ENCODE measurements at places on chromosomes 1 and 21.

- no peak for DNase-seq
Observed at GRCh38 chr1:53127546-53127945, 14.9 kb downstream of the SLC1A7 start.

DNA sequence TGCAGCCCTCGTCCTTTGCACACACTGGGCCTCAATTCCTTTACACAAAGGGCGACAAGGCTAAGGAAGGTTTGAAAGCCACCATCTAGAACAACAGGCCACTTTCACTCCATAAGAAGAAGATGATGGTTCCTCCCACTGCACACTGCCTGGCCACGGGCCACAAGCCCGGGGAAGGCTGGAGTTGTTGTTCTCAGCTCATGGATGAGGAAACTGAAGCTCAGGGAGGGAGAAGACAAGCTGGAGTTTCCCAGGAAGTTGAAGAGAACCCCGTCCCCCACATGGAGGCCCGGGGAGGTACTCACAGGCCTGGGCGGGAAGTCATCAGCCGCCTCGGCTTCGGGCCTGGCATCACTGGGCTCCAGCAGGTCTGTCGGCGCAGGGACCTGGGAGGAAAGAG lies 24.6 kb upstream of the DDOST start:
- DNase-seq: no peak

DNA sequence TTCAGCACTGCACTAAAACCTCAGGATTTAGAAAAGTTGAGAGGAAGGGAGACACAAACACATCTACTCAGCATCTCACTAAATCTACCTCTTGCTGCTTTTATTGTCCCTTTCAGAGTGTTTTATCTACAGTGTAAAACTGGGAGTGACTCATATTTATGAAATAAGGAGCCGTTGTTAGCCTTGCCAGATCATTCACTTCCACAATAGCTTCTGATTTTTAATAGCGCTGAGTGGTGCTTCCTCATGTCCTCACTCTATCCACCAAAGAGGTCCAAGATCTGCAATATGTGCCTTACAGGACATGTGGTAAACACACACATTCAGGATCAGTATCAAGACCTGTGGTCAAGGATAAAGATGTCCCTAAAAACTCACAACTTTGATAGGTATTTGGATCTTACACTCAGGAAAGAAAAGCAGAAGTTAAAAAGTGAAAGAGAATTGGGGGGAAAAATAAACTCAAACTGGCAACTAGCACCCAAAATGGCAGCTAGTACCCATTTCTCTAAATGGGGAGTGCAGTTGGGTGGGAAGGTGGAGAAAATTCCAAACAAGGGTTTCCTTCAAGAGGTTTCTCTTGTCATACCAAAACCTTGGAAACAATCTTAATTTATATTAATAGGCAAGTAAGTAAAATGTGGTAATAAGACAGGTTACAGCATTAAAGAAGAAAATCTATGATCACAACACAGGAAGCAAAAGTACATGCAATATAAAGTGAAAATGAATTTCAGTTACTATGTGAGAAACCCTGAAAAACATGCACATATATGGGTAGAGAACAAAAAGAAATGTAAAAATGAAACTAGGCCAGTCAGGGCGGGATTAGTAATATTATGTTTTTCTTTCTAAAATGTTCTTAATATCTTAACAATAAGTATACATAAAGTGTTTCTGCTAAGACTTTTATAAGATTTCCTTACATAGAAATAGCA lies 15.9 kb downstream of the DUSP10 start:
- DNase-seq: no peak

DNA sequence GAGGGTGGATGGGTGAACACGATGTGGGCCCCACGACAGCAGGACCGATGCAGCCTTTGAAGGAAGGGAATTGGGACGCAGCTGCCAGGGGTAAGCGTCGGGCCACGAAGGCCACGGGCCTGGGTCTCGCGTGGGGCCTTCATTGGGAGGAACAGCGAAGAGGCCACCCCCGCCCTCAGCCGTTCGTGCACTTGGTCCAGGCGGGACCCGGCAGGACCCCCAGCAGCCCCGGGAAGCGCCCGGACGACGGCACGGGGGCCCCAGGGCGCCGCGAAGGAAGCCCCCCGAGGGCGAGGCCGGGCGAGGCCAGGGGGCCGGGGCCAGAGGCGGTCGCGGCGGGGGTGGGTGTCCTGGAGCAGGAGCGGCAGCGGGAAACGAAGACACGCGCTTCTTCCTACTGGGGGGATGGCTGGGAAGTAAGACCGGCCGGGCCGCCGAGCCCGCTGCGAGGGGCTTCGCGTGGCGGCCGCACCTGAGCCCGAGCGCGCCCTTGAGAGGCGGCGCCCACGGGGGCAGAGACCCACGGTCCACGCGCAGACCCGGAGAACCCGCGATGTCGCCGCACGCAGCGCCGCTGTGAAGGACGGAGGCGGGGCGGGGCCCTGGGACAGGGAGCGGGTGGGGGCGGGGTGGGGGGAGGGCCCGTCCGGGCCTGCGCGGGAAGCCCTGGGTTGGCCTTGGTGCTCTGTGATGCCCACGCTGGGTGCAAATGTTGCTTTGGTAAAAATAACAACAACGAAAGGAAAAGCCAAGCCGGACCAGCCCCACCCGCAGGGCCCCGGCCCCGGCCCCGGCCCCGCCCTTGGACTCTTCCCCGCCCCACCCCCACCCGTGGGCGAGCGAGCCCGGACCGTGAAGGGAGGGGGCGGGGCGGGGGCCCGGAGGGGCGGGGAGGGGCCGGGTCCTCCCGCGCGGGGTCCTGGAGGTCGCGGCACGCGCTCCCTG lies 56.0 kb upstream of the ADARB1 start:
- no peak for DNase-seq

GRCh38 chr1:147673406-147673805 lies 3.1 kb upstream of the ACP6 start:
- no peak for DNase-seq

- peak; percentile 6 for DNase-seq
Observed at GRCh38 chr1:217029281-217030157, 306.3 kb upstream of the ESRRG start.

- peak; percentile 50 for DNase-seq
Observed at GRCh38 chr21:14864211-14865021, 200.4 kb downstream of the NRIP1 start.

- DNase-seq: no peak
Observed at GRCh38 chr1:78091215-78091813, 45.5 kb downstream of the GIPC2 start.

DNA sequence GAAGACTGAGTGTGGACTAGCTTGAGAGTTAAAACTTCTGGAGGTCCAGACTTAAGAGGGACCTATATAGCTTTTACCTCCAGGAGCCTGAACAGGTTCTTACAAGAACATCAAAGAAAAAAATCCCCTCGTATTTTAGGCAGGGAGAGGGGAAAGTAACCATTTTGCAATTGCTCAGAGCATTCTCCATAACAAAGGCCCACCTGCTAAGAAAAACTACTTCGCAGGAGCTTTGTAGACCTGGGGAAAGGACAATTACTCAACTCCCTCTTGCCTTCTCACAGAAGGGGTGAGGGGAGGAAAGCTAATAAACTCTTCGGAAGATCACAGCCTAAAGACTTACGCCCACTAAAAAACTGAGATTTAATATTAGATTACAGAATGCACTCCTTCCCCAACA lies 86.3 kb downstream of the RERE start:
- DNase-seq: no peak

GRCh38 chr21:16239659-16240265 lies 510.0 kb downstream of the USP25 start:
- DNase-seq: no peak

- DNase-seq: peak; percentile 83
Observed at GRCh38 chr1:26907071-26907917, 6.5 kb downstream of the NR0B2 start.

DNA sequence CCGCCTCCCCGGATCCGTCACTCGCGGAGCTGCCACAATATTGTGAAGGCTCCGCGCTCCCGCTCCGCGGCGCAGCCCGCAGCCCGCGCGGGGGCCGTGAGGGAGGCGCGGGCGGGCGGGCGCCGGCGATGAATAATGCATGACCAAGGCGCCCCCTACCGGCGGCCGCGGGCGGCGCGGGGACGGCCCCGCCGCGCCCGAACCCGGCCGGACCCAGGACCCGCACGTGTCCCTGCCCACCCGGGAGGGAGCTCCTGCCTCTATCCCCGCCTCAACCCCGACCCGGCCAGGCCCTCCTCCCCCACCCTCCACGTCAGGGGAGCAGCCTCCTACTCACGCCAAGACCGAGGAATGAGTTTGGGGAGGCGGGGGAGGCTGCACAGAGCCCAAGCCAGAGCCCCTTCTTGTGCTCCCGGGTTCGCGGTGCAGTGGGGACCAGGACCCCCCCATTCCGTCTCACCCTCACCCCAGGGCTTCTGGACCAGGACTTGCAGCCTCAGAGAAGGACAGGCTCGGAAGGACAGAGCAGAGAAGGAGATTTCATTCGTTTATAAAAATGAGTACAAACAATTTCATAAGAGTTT lies 70.8 kb upstream of the CASZ1 start:
- DNase-seq: peak; percentile 58

DNA sequence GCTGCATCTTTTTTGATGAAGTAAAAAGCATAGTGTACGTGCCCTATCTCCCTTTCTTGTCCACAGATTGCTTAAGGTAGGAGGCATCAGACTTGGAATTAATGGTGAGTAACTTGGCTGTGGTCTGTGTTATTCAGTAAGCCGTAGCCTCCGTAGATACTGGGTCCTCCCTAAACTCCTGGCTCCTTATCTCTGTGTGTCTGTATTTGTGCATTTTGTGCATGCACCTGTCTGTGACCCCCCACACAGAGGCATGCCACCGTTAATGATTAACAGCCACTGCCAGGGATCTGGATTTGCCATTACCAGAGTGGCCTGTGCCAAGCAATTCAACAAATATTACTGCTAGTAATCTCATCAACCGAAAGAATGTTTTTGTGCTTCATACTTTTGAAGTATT lies 31.9 kb downstream of the MAP3K21 start:
- DNase-seq: no peak

- peak; percentile 81 for DNase-seq
Observed at GRCh38 chr1:12618965-12619791, 1.2 kb upstream of the DHRS3 start.

Data from H54 (cell line).